NCI-H82 (cell line): ENCODE measurements at places on chromosomes 1 and 21.

DNA sequence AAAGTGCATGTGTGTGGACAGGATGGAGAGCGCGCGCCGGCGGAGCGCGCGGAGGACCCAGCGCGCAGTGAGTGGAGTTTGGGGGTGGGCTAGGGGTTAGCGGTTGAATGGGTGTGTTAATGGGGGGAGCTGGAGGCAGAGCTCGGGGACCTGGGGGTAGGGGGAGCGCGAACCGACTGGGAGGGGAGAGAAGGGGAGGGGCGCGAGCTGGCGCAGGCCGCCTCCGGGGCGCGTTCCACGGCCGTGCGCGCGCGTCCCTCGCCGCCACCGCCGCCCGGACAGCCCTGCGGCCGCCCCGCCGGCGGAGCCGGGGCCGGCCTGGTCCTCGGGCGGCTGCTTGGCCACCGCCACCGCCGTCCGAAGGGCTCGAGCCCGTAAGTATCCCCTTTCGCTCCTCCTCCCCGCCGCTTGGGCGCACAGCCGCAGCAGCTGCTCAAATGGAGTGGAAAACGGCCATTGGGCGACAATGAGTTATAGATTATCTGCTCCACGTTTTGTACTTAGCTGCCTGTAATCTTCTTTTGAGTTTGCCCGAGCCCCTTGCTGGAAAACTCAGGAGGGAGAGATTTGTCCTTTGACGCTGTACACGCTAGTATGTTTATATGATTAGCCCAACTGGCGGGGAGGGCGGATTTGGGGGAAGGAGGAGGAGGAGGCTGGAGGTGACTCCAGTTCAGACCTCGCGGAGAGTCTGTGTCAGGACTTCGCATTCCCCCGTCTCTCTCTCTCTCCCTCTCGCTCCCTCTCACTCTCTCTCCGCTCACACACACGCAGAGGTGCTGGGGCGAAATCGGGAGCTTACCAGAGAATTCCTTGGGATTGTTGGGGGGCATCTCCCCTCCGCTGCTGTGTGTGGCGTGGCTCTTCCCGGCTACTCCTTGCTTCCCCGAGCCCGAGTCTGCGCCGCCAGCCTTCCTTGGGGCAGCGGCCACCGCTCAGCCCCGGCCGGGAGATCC is at the start of gene ADGRL2:
ADGRL2 (plus strand) TSS at position 240 of the 956 bp plus-strand sequence. CDS start 36,051 bp downstream, outside the sequence.
- peak; percentile 94 for DNase-seq

DNA sequence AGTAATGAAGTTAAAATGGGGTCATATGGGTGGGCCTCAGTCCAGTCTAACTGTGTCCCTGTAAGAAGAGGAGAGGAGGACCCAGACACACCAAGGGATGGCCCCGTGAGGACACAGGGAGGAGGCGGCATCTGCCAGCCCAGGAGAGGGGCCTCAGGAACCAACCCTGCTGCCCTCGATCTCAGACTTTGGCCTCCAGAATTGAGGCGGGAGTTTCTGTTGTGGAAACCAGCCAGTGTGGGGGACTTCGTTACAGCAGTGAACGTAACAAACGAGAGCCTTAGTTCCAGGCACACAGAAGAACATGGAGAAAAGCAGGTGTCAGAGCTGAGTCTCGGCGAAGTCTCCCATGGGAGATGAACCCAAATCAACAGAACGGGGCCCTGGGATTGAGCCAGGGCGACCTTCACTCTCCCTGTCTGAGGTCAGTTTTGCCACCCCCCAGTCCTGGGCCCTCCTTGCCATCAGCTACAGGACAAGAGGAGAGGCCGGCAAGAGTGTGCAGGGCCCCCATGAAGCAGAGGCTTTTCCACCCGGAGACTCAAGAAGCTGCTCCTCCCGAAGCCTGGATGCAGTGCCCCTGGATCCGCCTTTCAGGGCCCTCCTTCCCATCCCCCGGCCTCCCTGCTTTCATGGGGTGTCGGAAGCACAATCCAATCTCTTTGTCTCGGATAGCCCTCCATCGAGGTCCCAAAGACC is 36.6 kb downstream of the TFF3 start:
- DNase-seq, result no peak

- DNase-seq, result peak; percentile 71
Measured at GRCh38 chr1:64588876-64589275, 118.9 kb downstream of the CACHD1 start.

DNA sequence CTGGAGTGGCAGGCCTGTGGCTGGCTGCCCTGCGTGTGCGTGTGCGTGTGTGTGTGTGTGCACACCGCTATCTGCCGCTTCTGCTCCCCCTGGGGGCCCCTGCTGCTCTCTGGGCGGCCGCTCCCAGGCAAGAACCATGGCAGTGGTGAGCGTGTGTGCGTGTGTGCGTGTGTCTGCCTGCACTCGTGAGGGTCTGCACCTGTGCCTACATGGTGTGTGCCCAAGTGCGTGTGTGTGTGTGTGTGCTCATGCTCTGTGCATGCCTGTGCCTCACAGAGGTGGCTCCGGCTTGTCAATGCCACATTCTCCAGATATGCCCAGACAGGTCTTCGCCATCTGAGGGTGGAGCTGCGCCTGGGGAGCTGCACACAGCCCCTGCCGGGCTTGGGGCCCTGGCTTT is 18.7 kb upstream of the PEX10 start:
- no peak for DNase-seq

DNA sequence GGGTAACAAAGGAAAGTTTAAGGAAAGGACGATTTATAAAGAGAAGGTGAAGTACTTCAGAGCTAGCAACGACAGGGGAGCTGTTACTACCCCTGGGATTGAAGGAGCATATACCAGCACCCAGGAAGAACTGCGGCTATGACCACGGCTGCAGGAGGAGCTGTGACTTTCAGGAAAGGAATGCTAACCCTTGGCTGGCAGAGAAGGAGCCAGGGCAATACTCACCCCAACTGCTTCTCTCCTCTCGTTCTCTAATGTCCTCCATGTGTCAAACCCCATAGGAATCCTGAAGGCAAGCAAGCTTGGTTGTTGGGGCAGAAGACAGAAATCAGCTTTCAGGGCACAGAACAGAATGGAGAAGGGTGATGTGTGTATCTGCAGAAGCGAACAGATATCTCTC is 120.5 kb downstream of the TMEM53 start:
- DNase-seq, result no peak

GRCh38 chr1:93296555-93297154 is 49.1 kb upstream of the DR1 start:
- peak; percentile 31 for DNase-seq

- DNase-seq, result no peak
Measured at GRCh38 chr1:192554904-192555303, 20.7 kb upstream of the RGS1 start.

- DNase-seq, result no peak
Measured at GRCh38 chr1:16143005-16143565, 12.8 kb downstream of the EPHA2 start.

DNA sequence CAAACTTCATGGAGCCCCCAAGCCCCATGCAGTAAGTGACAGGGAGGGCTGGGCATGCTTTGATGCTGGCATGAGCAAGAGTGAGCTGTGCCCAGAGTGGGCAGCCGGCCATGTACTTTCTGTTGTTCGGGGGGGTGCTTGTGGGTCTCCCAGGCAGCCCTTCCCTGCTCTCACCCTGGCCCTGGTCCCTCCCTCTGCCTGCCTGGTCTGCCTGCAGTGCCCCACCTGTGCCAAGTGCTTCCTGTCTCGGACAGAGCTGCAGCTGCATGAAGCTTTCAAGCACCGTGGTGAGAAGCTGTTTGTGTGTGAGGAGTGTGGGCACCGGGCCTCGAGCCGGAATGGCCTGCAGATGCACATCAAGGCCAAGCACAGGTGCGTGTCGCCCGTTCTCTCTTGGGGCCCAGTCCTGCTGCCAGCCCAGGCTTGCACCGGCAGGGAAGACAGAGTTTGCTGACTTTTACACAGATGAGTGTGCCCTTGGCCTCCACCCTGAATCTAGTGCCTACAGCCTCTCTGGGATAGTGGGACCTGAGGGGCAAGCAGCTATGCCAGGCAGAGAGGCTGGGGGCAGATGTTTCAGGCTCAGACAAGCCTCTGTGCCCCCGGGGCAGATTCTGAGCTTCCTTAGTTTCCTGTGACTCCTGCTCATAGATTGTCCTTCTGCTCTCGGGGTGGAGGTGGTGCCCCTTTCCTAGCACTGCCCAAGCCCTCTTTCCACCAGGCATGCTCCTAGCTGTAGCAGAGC is 7.6 kb downstream of the ZBTB48 start:
- no peak for DNase-seq

DNA sequence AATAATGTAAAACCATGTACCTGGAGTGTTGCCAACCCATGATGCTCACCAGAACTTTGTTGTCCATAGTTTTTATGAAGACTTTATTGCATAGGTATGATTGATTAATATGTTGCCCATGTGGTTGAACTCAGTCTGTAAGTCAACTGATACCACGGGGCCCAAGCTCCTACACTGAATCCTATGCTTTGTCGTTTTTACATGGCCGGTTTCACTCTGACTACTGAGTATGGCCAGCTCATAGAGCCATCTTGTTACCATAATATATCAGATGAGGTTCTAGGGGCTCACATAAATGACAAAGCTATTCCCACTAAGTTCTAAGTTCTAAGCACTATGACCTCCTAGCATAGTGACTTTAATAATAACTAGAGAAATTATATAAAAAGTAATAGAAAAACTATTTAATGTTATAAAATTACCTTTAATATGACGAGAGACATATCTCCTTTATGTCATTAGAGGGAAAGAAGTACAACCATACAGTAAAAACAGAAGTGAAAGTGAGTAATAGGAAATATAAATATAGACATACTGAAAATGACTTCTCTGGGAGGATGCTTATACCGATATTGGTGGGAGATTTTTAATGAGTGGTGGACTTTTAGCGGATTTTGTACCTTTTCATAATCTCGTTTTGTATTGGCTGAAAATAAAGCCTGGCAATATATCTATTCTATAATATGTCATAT is 983.4 kb upstream of the PRMT6 start:
- no peak for DNase-seq

GRCh38 chr1:114315631-114316030 is 162.0 kb upstream of the SYT6 start:
- no peak for DNase-seq

GRCh38 chr1:77219166-77219887 is at the start of gene PIGK:
Gene PIGK (minus strand): TSS chr1:77219430. CDS start chr1:77219402, 28 bp downstream.
- peak; percentile 94 for DNase-seq

- DNase-seq, result no peak
Measured at GRCh38 chr1:31769720-31770390, 5.7 kb upstream of the ADGRB2 start.

DNA sequence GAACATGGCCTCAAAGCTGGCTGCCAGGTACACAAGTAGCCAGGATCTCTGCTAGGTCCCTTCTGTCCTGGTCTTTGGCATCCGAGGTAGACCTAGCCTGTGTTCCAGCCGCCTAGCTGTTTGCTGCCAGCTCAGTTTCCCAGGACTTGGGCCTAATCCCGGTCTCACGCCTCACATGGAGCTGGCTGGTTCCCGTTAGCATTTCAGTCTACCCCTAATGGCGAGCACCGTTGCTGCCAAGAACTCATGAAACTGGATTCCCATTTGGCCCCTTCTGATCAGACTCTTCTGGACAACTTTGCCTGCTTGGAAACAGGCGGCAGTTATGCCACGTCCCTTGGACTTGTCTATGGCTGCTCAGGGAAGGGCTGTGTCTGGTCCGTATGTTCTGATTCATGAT is 26.2 kb upstream of the HHAT start:
- no peak for DNase-seq

GRCh38 chr1:229027622-229028182 is 243.2 kb upstream of the RAB4A start:
- DNase-seq, result peak; percentile 100

DNA sequence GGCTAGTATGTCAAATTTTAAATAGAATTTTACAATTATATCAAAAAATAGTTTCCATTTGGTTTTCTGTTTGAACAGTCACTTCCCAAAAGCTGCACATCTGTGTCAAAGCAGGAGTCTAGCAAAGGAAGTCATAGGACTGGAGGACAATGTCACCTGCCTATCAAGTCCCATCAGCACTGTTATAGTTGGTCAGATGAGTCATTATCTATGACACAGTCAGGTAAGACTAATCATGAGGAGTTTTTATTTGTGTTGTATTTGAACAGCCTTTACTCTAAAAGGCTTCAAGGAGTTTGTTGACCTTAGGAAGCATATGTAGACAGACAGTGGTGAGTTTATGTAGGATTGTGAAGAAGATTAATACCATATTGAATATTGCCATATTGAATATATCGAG is 74.2 kb upstream of the QSOX1 start:
- DNase-seq, result no peak

GRCh38 chr21:41873426-41873825 is 5.7 kb downstream of the PRDM15 start:
- DNase-seq, result no peak

DNA sequence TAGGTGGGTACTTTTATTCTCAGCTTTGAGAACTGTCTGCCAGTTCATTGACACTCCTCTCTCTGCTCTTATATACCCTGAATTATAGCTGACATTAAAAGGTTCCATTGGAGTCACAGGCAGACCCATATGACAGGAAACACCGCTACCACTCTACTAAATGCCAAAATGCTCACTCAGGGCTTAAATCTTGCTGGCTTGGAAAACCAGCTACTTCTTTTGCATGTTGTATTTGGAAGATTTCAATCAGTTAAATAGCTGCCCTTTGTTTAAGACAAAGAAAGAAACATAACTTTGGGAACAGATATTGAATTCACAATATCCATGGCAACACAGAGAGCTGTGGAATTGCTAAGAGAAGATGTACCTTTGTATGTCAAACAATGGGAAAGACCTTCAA is 876.5 kb downstream of the USP25 start:
- no peak for DNase-seq

- DNase-seq, result no peak
Measured at GRCh38 chr1:227604446-227604845, 41.1 kb downstream of the ZNF678 start.

DNA sequence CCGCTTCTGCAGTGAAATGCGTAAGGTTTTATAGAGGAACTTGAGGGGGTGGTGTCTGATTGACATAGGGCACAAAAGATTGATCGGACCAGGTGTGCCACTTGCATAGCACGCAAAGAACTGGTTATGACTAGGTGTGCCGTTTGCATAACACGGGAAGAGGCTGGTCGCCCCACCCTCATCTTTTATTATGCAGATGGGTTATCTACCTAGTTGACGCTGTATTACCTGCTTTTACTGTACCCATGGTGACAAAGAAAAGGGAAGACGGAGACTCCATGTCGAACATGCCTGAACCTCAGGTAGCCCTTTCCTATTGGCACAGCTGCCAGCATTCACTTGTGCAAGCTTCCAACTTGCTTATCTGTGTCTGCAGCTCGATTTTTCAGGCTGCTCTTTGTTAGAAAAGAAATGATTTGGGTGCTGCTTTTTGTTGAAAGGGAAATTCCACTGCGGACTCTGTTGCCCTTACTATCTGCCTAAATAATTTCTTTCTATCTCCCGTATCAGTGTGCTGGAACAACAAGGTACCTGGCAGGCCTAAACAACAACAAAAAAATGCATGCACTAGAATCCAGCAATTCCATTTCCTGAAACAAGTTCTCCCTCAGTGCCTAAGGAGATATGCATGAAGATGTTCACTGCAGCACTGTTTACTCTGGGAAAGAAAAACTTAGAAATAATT is 194.4 kb upstream of the KAZN start:
- DNase-seq, result no peak

GRCh38 chr1:111733992-111734341 is 5.2 kb downstream of the INKA2 start:
- DNase-seq, result no peak

- DNase-seq, result peak; percentile 66
Measured at GRCh38 chr1:240170266-240170665, 78.6 kb downstream of the FMN2 start.

GRCh38 chr1:36433102-36433501 is 17.1 kb downstream of the OSCP1 start:
- DNase-seq, result no peak

- DNase-seq, result no peak
Measured at GRCh38 chr21:38267991-38268863, 11.4 kb downstream of the KCNJ15 start.
